ENCODE measurements at places on chromosomes 5 and 9.

DNA sequence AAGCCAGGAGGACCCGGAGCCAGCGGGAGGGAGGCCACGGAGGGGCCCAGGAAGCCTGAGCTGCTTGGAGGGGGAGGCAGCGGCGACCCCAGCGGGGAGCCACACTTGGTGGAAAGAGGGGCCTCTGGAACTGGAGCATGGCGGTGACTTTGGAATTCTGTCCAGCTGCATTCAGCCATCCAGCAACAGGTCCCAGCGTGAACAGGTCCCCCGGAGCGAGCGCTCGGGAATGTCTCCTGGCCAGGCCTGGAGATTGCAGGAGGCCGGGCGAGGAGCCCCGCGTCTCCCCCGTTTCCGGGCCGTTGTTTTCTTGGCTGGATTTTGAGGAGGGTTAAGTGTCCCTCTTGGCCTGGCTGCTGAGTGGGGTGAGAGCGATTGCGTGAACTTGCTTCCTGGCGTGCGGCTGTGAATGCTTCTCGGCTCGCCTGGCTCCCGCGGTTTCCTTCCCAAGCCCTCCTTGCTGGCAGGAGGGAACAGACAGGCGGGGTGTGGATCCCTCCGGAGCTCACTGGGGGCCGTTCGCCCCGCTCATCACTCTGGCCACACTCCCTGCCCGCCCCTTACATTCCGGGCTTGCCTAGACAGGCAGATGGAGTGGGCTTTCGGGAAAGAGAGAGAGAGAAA lies 125.3 kb upstream of the IRX4 start:
- DNase-seq, result peak; percentile 71

DNA sequence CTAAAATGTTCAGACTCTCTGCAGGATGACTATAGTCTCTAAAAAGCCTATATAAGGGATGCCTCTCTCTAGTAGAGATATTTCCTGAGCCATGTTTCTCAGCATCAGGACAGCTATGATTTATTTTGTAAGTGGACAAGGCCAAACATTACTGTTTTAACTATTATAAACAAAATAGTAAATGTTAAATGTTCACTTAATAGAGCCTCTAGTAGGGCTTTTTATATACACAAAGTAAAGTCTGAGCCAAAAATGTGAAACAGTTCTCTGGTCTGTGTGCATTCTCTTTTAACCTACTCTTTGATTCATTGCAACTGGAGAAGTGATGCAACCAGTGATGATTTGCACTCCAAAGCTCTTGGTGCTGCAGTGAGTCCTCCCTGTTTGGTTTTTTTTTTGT lies 220.5 kb downstream of the GDNF start:
- DNase-seq, result no peak

- DNase-seq, result no peak
Measured at GRCh38 chr5:66021585-66021984, 95.2 kb downstream of the ERBIN start.

- DNase-seq, result no peak
Measured at GRCh38 chr9:22622815-22623214, 176.2 kb downstream of the DMRTA1 start.

DNA sequence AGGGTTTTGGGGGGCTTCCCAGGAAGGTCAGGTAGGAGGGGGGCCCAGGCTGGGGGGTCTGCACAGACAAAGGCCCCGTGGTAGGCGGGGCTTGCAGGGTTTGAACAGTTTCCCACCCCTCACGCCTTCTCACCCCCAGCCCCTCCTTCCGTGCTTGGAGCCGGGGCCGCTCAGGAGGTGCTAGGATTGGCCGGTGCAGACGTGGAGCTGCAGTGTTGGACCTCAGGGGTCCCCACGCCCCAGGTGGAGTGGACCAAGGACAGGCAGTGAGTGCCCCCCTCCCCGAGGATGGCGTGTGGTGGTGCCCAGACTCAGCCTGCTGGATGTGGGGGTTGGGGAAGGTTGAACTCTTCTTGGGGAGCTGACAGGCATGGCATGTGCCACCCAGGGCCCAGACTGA lies 83.8 kb downstream of the HMCN2 start:
- DNase-seq, result no peak
